ENCODE measurements at places on chromosomes 1 and 21. TPM values are rescaled to one million over a fixed set of nuclear protein-coding genes. Genes with fewer than 3 reads are reported as not detected.
A peak's percentile ranks its signal among the peaks of the same experiment; 100 is the strongest.

IL24 gene
- not detected for total RNA-seq

PCP4 gene
- not detected for total RNA-seq

LRRC53 gene
- total RNA-seq, result not detected

KCNE2 gene
- total RNA-seq, result 0.27 TPM

SPATA21 gene
- total RNA-seq, result not detected

KRTAP19-4 gene
- total RNA-seq, result not detected

MEF2D gene
- 51.7 TPM for total RNA-seq

XPR1 gene
- 35.2 TPM for total RNA-seq

DNA sequence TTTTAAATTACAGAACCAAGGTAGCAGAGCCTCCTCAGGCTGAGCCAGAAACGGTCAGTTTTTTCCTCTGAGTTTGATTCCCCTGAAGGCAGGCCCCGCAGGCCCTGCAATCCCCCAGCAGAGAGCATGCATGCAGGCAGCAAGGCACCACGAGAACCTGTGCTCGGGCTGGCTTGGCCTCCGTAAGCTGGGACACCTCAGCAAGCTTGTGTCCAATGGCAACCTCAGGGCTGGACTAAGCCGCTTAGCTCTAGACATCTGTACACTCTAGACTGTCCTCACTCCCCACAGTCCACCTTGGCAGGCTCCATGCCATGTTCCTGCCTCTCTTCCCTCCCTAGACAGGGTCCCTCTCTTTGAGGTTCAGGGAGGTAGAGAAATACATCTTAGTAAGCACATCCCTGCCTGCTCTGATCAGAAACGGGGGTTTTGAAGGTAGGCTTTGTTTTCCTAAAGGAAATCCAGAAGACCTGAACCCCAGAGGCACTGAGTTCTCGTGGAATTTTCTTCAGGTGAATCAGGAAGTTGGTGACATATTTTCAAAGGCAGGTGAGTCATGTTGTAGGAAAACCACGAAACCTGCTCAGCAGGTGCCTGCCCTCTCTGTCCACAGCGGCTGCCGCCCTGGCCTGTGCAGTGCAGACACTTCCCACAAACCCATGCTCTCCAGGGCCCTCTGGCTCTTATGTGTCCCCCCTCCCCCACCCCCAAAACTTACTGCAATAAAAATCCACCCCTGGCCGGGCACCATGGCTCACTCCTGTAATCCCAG, 7.0 kb downstream of the TMEM63A start:
- H3K36me3 ChIP-seq, result no peaks in the 10 kb centered on the region
- no peak overlapping the region for H3K4me3 ChIP-seq
- H3K27me3 ChIP-seq, result no peaks in the 10 kb centered on the region

GRCh38 chr1:232379063-232379434, 250.9 kb downstream of the SIPA1L2 start:
- H3K27ac ChIP-seq, result no peak overlapping the region
- peaks cover 4% of the 10 kb centered on the region for H3K4me1 ChIP-seq
- DNase-seq, result no peak
- H3K27me3 ChIP-seq, result peaks cover 2% of the 10 kb centered on the region
- H3K36me3 ChIP-seq, result no peaks in the 10 kb centered on the region

DNA sequence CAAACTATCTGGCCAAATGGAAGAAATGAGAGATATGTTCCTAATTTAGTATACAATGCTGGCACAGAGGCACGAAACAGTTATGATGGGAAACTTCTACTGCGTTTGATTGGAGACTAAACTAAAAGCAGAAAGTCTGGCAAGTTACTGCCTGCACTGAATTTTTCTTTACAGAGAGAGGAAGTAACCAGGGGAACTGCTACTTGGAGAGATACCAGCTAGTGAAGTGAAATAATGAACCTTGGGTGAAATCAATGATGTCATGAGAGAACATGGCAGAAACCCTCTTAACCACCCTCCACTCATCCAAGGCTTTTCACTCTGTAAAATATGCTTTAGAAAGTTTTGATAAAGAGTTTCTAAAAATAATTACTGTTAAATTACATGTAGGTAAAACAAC, 29.3 kb downstream of the NIBAN1 start:
- peak; percentile 33 for DNase-seq
- no peaks in the 10 kb centered on the region for H3K27me3 ChIP-seq
- H3K4me1 ChIP-seq, result no peaks in the 10 kb centered on the region
- H3K36me3 ChIP-seq, result no peaks in the 10 kb centered on the region
- H3K27ac ChIP-seq, result no peak overlapping the region

- no peaks in the 10 kb centered on the region for H3K27me3 ChIP-seq
- H3K4me3 ChIP-seq, result no peak overlapping the region
- no peaks in the 10 kb centered on the region for H3K36me3 ChIP-seq
- no peaks in the 10 kb centered on the region for H3K4me1 ChIP-seq
- H3K27ac ChIP-seq, result no peak overlapping the region
- no peak for DNase-seq
Observed at GRCh38 chr21:27515676-27516075, 548.8 kb upstream of the ADAMTS5 start.

- no peak for DNase-seq
- H3K27me3 ChIP-seq, result no peaks in the 10 kb centered on the region
- no peaks in the 10 kb centered on the region for H3K4me1 ChIP-seq
- H3K36me3 ChIP-seq, result no peaks in the 10 kb centered on the region
- H3K4me3 ChIP-seq, result no peak overlapping the region
- no peak overlapping the region for H3K27ac ChIP-seq
Observed at GRCh38 chr1:234944439-234945344, 183.9 kb downstream of the TOMM20 start.

GRCh38 chr1:88935522-88936222, 44.3 kb upstream of the GTF2B start:
- H3K4me1 ChIP-seq, result no peaks in the 10 kb centered on the region
- no peak overlapping the region for H3K4me3 ChIP-seq
- H3K27ac ChIP-seq, result no peak overlapping the region
- no peaks in the 10 kb centered on the region for H3K27me3 ChIP-seq

DNA sequence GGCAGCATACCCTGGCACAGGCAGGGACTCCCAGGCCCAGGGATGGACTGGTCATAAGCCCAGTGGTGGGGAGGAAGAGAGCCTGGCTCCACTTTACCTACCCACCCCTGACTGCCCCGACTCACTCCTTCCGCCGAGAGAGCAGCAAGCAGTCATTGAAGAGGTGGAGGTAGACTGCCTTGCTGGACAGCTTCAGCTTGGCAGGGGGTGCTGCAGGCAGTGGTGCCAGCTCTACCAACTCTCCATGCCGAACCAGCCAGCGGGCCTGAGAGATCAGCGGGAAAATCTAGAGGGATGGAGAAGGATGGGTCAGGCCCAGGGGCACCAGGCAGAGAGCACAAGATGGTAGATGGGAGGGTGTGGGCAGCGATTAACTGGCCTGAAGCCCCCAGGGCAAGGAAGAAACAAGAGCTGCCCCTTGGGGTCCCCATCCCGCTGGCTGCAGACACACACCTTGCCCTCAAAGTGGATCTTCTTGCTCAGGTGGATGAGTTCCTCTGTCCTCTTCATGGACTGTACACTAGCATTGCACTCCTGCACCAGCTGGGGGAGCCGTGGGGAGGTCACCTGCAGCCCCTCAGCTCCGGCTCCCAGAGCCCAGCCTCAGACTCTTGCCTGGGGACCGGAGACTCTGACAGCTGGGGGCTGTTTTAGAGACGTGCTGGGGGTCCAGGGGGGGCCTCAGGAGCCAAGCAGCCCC, 7.7 kb downstream of the ARHGEF19 start:
- H3K4me3 ChIP-seq, result no peak overlapping the region
- peaks cover 9% of the 10 kb centered on the region for H3K4me1 ChIP-seq
- no peak overlapping the region for H3K27ac ChIP-seq
- no peak for DNase-seq
- H3K36me3 ChIP-seq, result no peaks in the 10 kb centered on the region

- H3K36me3 ChIP-seq, result peaks cover 27% of the 10 kb centered on the region
- no peak overlapping the region for H3K27ac ChIP-seq
- H3K27me3 ChIP-seq, result no peaks in the 10 kb centered on the region
- H3K4me1 ChIP-seq, result no peaks in the 10 kb centered on the region
- no peak overlapping the region for H3K4me3 ChIP-seq
Observed at GRCh38 chr1:42747125-42747524, 7.1 kb upstream of the CLDN19 start.

GRCh38 chr1:233627376-233627775, 13.5 kb downstream of the KCNK1 start:
- H3K4me1 ChIP-seq, result no peaks in the 10 kb centered on the region
- no peak for DNase-seq
- H3K36me3 ChIP-seq, result no peaks in the 10 kb centered on the region
- no peak overlapping the region for H3K27ac ChIP-seq
- H3K27me3 ChIP-seq, result no peaks in the 10 kb centered on the region
- H3K4me3 ChIP-seq, result no peak overlapping the region

DNA sequence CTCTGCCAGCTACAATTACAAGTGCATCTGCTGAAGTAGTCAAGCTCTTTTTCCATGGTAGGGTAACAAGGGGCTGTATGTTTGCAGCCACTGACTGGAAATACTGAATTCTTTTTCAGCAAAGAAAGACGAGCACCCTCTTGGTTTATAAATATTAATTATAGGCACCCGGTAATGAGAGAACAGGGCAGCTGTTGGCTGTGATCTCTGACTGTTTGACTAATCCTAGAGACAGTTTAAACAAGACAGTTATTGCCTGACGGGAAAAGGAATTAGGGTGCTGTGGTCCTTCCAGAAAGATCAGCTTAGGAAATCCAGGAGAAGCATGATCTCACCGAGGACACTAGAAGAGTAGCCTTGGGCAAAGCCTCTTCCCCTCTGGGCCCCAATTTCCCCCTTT, 183.7 kb upstream of the ZC3H12A start:
- H3K4me1 ChIP-seq, result no peaks in the 10 kb centered on the region
- no peak for DNase-seq
- no peaks in the 10 kb centered on the region for H3K27me3 ChIP-seq
- no peaks in the 10 kb centered on the region for H3K36me3 ChIP-seq
- no peak overlapping the region for H3K27ac ChIP-seq

GRCh38 chr21:34651642-34652041, 17.2 kb upstream of the CLIC6 start:
- H3K4me3 ChIP-seq, result no peak overlapping the region
- peaks cover 41% of the 10 kb centered on the region for H3K27me3 ChIP-seq
- no peaks in the 10 kb centered on the region for H3K36me3 ChIP-seq
- DNase-seq, result no peak
- no peaks in the 10 kb centered on the region for H3K4me1 ChIP-seq

DNA sequence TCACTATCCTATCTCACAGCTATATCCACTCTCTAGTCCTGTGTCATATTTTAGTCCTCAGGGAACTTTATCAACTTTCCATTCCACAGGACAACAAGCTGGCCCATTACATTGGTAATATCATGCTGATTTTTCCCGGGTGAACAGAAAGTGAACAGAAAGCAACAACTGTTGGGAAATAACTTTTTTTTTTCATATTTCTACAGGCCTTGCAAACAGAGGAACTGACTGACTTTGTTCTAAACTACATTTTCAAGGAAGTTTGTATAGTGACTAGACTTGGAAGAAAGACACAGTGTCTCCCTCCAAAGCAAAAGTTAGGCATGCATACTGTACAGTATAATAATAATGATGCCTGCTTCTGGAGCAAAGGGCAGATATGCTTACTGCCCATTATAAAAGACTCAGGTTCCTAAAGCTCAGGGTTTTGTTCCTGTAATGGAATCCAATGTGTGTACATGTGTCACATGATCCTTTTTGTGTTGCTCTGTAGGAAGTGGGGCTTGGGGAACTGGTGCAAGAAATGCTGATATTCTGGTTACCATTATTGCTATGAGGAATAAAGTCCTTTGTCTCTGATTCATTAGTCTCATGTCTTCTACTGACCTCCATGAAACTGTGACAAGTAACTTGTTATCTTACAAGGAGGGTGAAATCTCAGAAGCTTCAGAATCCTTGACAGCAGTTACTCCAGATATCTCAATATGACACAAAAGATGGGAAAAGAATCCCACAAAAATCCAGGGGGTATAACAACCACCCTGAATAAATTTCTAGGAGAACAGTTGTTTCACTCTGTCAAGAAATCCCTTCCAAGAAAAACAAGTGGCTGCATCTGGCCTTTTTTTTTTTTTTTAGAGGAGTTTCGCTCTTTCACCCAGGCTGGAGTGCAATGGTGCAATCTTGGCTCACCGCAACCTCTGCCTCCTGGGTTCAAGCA, 17.7 kb upstream of the NTPCR start:
- no peak for DNase-seq
- H3K4me3 ChIP-seq, result no peak overlapping the region
- no peaks in the 10 kb centered on the region for H3K4me1 ChIP-seq
- no peaks in the 10 kb centered on the region for H3K27me3 ChIP-seq
- H3K36me3 ChIP-seq, result no peaks in the 10 kb centered on the region
- H3K27ac ChIP-seq, result no peak overlapping the region

GRCh38 chr1:144101397-144102045, 129.7 kb upstream of the FAM72C start:
- no peak overlapping the region for H3K4me3 ChIP-seq
- H3K36me3 ChIP-seq, result no peaks in the 10 kb centered on the region
- no peaks in the 10 kb centered on the region for H3K4me1 ChIP-seq
- H3K27ac ChIP-seq, result no peak overlapping the region

DNA sequence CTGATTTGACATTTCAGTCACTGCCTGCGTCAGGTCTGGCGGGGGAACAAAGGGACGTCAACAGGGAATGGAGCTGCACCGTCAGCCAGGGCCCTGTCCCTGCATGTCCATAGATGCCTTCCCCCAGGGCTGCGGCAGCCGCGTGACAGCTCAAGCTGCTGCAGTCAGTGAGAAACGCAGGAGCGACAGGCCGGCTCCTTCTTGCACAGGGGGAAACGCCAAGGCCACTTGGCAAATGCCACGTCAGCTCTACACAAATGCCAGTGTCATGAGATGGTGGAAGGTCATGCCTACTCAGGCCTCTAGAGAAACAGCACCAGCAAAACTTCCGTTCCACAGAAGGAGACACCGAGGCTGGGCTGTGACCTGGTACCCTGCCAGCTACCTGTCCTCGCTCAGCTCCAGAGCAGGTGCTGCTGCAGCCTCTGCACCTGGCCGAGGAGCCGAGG, 37.7 kb downstream of the SYF2 start:
- no peak overlapping the region for H3K4me3 ChIP-seq
- H3K27me3 ChIP-seq, result peaks cover 10% of the 10 kb centered on the region

GRCh38 chr1:27605796-27606707, 2.1 kb upstream of the AHDC1 start:
- peaks cover 9% of the 10 kb centered on the region for H3K27me3 ChIP-seq
- H3K27ac ChIP-seq, result no peak overlapping the region
- no peak for DNase-seq
- no peak overlapping the region for H3K4me3 ChIP-seq

- no peak overlapping the region for H3K27ac ChIP-seq
- peaks cover 9% of the 10 kb centered on the region for H3K4me1 ChIP-seq
- no peak for DNase-seq
- H3K27me3 ChIP-seq, result no peaks in the 10 kb centered on the region
- no peak overlapping the region for H3K4me3 ChIP-seq
Observed at GRCh38 chr1:25772692-25773245, 27.2 kb upstream of the SELENON start.

DNA sequence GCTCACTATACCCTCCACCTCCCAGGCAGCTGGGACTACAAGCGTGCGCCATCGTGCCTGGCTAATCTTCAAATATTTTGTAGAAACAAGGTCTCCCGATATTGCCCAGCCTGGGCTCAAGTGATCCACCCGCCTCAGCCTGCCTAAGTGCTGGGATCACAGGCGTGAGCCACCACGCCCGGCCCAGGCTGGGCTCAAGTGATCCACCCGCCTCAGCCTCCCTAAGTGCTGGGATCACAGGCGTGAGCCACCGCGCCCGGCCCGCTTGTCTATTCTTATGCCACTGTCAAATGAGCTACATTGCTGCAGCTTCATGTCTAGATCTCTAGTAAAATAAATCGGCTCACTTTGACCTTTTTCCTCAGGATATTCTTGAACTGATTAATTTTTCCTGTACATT, 107.7 kb upstream of the COL6A1 start:
- H3K36me3 ChIP-seq, result no peaks in the 10 kb centered on the region
- DNase-seq, result no peak
- no peak overlapping the region for H3K4me3 ChIP-seq
- peaks cover 41% of the 10 kb centered on the region for H3K4me1 ChIP-seq
- no peaks in the 10 kb centered on the region for H3K27me3 ChIP-seq

Measured in astrocyte (in vitro differentiated cells and primary cell).